ENCODE measurements at places on chromosomes 5 and 9.
A peak's percentile ranks its signal among the peaks of the same experiment; 100 is the strongest.

- DNase-seq = no peak
Measured at GRCh38 chr5:175682664-175683063, 24.8 kb downstream of the HRH2 start.

DNA sequence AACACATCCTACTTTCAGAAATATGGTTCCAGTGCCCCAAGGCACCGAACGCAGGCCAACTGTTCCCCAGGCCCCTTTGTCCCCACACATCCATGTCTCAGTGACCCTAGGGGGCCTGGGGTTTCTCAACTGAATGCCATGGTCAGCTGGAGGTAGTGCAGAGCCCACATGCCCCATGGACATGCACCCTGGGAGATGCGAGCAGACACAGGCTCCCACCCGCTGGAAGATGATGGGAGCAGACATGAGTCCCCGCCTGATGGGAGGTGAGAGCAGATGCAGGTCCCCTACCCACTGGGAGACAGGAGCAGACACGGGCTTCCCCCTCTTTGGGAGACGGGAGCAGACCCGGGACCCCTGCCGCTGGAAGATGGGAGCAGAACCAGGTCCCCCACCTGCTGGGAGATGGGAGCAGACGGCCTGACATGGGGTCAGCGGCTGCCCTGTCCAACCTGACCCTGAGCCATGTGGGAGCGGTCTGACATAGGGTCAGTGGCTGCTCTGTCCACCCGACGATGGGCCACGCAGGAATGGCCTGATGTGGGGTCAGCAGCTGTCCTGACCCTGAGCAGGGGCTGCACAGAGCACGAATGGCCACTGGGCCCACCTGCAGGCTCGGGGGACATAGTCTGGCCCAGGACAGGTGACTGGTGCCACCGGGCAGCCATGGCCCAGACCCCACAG is 18.4 kb downstream of the ZDHHC11B start:
- no peak for DNase-seq

DNA sequence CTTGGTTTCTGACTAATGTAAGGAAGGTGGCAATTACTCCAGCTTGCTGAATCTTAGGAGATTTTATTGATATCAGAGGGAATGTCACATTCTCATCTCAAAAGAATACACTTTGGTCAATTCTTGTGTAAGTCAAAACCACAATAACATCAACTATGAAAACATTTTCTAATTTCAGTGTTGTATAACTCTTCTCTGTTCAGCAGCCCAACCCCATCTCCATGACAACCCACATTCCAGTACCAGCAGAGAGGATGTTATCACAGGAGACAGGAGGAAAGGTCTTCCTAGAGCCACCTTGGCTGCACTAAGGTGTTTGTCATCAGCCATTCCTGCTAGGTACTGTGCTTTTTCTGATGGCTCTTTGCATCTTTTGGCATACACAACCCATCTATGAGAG is 529.1 kb upstream of the BRINP1 start:
- DNase-seq = no peak

DNA sequence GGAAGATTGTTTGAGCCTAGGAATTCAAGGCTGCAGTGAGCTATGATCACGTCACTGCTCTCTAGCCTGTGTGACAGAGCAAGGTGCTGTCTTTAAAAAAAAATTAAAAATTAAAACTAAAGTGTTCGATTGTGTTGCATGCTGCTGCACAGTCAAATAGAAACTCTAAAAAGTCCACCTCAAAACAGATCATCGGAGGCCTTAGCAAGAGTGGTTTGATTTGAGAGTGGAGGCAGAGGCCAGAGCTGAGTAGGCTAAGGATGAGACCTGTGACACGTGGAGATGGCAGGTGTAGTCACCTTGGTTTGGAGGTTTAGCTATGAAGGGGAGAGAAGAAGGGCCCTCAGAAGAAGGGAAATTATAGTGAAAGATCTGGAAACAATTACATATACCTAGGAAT is 2.8 kb upstream of the PTPDC1 start:
- no peak for DNase-seq

- DNase-seq = peak; percentile 41
Measured at GRCh38 chr9:127347831-127348776, 48.9 kb upstream of the SLC2A8 start.

- DNase-seq = no peak
Measured at GRCh38 chr9:113648048-113648447, 184.5 kb downstream of the RGS3 start.

DNA sequence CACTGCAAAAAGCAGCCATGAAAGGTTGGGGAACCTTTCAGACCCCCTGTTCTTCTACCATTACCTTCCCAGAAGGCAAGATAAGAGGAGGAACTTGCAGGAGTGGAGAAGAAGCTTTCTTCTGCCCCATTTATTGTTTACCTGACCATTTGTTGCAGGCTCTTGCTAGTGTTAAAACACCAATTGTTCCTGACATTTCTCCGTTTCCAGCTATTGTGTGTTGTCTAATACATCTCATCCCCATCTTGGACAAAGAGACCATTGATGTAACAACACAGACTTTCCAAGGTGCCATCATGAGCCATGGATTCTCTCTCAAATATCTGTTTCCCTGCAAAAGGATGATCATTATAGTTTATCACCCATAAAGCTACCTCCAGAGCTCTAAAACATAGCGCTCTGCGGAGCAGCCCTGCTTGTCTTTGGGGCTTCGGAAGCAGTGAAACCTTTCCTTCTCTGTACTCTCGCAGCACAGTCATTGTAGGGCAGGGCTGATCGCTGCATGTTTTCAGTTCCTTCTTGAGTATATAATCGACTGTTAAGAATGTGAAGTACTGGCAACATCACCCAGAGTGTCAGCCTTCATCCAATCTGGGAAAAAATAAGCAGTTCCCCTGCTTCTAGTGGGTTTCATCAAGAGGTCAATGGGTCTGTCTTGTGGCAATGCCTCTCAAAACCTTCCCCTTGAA is 680.0 kb downstream of the SEMA5A start:
- no peak for DNase-seq

Data from NCI-H460 (cell line).